Putamen (tissue), 1 donor: ENCODE measurements at places on chromosomes 7 and 10.

DNA sequence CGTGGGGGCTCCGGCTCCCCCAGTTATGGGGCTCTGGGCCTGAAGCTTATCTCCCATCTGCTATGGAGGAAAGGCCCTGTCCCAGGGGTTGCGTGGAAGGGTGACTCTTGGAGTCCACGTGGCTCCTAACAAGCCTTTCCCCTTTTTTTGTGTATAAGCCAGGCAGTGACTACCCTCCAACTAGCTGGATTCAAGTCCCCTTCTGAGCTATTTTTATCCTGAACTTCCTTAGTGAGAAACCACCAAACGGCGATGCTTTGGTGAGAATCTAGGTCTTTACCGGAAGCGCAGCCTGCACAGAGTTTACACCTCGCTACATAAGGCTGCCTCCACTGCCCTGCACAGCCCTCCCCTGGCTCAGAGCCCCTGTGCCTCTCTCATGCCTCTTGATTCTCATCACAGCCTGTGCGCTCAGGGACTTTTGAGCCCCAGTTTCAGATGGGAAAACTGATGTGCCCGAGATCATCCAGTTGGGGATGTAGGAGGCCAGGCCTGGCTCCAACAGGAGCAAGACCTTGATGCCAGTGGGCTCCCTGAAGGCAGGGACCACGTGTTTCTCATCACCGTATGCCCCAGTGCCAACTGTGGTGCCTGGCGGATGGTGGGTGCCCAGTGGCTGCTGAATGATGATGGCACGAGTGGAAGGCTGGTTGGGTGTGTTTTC, 102.3 kb upstream of the PPIF start:
- no peak for DNase-seq

GRCh38 chr10:80158598-80159127, 26.1 kb downstream of the PLAC9 start:
- peak; percentile 86 for DNase-seq

DNA sequence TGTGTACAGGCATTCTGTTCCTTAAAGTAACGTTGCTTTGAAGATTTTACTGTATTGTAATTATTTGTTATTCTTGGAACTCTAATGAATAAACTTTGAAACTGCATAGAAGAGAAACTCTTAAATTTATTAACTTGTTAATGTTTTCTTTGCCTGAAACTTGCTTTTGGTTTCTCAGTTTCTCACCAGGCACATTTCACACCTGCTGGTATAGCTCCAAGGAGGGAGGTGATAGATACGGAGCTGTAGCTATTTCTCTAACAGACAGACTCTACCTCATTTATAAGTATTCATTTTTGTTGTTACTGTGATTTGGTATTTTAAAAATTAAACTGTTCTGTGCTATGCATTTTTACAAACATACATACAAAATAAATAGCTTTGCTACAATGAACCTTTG, 32.7 kb downstream of the R3HCC1L start:
- DNase-seq = no peak

- no peak for DNase-seq
Measured at GRCh38 chr10:97140049-97140846, 45.5 kb downstream of the SLIT1 start.

DNA sequence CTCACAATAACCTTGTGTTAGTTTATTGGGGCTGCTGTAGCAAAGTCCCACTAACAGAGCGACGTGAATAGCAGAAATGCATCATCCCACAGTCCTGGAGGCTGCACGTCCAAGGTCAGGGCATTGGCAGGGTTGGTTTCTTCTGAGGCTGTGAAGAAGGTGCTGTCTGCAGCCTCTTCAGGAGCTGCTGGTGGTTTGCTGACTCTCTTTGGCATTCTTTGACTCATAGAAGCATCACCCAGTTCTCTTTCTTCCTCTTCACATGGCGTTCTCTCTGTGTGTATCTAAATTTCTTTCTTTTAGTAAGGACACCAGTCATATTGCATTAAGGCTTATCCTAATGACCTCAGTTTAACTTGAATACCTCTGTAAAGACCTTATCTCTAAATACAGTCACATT, 428.4 kb upstream of the KLF6 start:
- DNase-seq = no peak

DNA sequence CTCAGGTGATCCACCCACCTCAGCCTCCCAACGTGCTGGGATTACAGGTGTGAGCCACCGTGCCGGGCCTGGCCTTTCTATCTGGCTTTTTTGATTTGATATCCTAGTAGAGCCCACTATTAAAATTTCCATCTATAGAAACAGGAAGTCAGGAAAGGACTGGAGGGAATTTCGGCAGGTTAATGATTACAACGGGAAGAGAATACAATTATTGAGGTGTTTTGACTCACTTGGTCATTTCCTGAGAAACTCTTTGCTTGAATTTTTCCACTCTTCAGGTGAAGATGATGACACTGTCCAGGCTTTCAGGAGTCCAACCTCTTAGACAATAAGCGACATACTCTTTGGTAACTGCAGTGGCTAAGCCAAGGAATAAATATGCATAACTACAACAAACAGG, 1.1 kb upstream of the MKLN1 start:
- no peak for DNase-seq

DNA sequence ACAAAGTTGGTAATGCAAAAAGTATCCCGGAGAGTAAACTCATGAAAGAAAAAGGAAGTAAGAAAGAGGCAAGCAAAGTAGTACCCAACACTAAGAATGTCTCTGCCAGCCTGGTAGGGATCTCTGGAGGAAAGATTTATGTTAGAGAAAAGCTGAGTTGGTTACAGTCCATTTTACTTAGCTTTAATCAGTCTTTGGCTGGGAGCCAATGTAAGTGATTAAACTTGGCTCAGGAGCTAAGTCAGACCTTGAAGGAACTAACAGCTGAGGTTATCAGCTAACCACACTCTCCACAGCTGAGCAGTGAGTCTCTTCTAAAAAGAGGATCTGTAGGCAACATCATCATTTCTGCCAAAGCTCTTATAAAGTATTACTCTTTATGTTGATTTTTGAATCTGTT, 148.0 kb downstream of the ANKRD7 start:
- DNase-seq = no peak

GRCh38 chr7:45892407-45893035, 4.2 kb downstream of the IGFBP1 start:
- no peak for DNase-seq

GRCh38 chr7:151051108-151051507, 2.8 kb downstream of the ASIC3 start:
- peak; percentile 45 for DNase-seq
